NCI-H1930 (cell line): ENCODE measurements at places on chromosomes 6 and 20.

GRCh38 chr20:10249048-10249770, 30.6 kb downstream of the SNAP25 start:
- no peak for DNase-seq

GRCh38 chr6:7144872-7145584, 37.3 kb downstream of the RREB1 start:
- no peak for DNase-seq

- no peak for DNase-seq
These were observed 36.3 kb upstream of the ID1 start for GRCh38 chr20:31568773-31569162.

- DNase-seq, result no peak
These were observed 15.6 kb upstream of the BPHL start for GRCh38 chr6:3102875-3103274.

- DNase-seq, result no peak
These were observed 61.4 kb downstream of the CARMIL1 start for GRCh38 chr6:25340431-25341202.

DNA sequence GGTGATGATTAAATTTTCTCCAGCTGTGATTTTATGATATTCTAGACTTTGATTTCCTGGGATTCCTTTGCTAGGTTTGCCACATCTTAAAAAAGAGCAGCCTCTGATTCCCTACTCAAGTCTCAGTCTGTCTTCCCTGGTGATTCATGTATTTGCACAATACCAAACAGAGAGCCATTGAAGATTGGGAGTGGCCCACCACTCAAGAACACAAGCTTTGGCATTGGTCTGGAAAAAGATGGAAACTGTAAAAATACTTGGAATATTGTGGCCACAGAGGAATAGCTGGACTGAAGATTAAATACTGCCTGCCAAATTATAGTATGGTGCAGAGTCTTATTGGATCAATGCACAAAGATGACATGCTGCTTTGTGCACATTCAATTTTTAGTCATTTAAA, 32.9 kb downstream of the PTCHD4 start:
- no peak for DNase-seq

GRCh38 chr20:8128291-8129060, 3.6 kb upstream of the PLCB1 start:
- DNase-seq, result no peak

DNA sequence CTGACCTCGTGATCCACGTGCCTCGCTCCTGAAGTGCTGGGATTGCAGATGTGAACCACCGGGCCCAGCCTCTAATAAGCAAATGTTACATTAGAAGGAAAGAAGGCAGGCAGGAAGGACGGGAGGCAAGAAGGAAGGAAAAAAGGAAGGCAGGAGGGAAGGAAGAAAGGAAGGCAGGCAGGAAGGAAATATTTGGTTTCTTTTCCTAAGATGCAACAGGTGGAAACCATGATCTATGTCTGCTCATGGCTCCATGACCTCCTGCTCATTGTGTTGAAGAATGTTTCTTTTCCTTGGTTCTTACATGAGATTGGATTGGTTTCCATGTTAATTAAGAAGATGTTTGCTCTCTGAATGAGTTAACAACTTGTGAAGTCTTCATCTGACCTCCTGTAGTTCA, 91.8 kb upstream of the SNX9 start:
- DNase-seq, result no peak

- DNase-seq, result no peak
These were observed 142.0 kb upstream of the ZNF217 start for GRCh38 chr20:53735536-53736050.

GRCh38 chr6:34457382-34457741, 8.5 kb upstream of the PACSIN1 start:
- no peak for DNase-seq

DNA sequence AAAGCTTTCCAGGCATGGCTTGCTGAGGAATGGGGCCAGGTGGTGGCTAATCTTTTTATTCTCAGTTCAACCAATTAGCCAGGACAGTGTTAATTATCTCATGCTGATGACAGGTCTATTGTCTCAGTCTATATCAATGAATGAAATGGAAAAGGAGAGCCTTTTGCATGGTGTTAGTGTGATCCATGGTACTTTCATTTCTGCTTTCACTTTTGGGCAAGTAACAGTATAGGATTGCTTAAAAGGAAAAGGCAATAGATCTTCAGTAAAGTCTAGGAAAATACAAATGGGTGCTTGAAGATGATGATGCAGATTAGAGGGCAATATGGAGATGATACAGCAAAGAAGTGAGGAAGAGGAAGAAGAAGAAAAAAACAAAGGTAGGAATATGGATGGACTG, 430.3 kb downstream of the TFAP2A start:
- no peak for DNase-seq

DNA sequence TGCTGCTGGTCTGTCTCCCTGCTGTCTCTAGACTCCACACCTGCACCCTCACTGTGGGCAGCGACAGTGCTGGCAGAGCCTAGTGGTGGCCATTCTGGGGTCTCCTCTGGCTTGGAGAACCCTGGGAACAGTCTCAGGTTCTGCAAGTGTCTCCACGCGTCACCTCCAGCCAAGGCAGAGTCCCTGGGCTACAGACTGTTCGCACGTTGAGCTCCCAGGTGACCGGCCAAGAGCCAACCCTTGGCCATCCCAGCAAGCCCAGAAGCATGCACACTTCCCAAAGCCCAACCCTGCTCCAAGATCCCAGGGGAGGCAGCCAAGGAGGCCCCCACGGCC, 4.8 kb downstream of the EEF1A2 start:
- no peak for DNase-seq

- DNase-seq, result no peak
These were observed 821.9 kb downstream of the GRIK2 start for GRCh38 chr6:102215425-102215824.

GRCh38 chr6:35569011-35569461, 56.3 kb upstream of the TULP1 start:
- DNase-seq, result no peak

DNA sequence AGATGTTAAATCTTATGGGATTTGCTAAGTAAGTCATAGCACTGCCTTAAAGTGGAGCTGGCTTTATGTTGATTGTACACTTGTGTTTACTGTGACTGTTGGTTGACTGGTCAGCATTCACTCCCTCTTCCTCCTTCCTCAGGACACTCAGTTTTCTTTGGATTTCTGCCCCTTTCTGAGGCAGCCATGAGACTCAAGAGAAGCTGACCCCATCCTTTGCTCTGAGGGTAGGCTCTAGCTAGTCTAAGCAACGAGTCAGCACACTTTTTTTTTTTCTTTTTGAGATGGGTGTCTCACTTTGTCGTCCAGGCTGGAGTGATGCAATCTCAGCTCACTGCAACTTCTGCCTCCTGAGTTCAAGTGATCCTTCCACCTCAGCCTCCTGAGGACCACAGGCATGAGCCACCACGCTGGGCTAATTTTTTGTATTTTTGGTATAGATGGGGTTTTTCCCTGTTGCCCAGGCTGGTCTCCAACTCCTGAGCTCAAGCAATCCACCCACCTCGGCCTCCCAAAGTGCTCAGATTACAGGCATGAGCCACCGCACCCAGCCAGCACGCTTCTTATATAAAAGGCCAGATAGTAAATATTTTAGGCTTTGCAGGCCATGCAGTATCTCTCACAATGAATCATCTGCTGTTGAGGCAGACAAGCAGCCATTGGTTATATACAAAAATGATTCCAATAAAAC, 191.4 kb downstream of the NFATC2 start:
- DNase-seq, result no peak

GRCh38 chr6:37618916-37619590, 78.6 kb downstream of the MDGA1 start:
- no peak for DNase-seq

DNA sequence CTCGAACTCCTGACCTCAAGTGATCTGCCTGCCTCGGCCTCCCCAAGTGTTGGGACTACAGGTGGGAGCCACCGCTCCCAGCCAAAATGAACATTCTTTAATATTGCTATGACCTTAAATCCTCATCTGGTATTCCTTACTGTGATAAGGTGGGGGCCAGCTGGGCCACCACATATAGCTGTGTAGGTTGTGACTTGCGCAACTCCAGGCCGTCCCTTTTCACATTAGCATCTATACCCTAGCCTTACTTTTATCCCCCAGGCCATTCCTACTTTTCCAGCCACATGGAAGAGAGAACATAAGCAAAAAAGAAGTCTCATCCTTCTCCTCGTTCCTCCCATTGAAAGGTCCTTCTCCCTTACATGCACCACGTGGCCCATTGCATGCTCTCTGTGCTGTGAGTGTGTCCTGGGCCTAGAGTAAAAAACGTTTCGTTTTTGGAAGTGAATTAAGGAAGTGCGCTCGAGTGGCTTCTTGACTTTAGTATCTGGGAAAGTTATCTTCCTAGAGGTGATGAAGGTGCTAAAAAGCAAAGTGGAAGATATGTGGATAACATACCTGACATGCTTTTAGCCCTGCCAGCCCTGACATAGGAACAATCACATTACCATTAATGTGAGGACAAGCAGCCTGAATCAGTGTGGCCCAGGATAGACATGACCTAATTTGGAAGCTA, 56.8 kb upstream of the KIF13A start:
- no peak for DNase-seq

DNA sequence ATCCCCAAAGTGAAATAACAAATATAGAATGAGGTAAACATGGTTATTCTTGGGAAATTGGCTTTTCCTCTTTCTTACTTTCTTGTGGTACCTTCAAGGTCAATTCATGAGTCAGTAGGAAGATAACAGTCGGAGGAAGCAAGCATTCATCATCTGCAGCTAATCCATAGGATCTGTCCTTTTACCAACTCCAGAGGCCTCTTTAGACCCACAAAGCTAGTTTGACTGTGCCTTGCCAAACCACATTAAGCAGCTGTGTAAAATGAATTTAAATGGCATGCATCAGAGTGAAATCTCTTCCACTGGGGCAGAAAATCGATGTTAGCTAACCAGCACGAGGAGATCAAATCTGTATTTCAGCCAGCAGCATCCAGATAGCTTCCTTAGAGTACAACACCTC, 171.3 kb downstream of the TMEM242 start:
- DNase-seq, result no peak

- no peak for DNase-seq
These were observed 113.7 kb upstream of the BCLAF1 start for GRCh38 chr6:136403110-136403980.

GRCh38 chr20:62234339-62234738, 4.0 kb upstream of the OSBPL2 start:
- no peak for DNase-seq

DNA sequence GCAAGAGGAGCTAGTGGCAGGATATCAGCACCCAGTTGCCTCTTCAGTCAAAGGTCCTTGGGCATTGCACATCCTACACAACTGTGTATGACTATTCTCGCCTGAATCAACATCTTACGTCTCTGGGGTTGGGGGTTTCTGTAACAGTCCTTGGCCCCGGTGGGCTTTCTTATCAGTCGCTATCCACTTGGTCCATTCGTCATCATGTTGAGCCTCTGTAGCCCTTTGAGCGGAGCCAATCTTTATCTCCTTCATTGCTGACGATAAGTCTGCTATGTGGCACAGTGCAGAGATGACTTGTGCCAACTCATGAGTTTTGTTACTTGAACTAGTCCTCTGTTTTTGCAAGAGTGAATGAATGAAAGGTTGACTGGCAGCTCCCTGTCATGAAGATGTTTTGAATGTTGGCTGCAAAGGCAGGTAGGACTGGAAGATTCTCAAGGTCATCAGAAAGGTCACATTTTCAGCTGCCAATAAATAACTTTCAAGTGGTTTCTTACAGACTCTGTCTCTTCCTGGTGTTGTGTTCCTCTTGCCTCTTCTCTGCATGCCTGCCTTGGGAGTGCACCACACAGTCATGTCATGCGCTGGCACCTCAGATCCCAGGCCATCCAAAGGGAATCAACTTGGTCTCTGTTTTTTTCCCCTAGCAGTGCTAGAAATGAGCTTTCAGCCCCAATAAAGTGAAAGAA, 238.9 kb downstream of the SLC24A3 start:
- DNase-seq, result no peak

- DNase-seq, result no peak
These were observed 530.3 kb downstream of the RFPL4B start for GRCh38 chr6:112877134-112878100.

GRCh38 chr6:42345696-42346416, 105.9 kb downstream of the TRERF1 start:
- no peak for DNase-seq

DNA sequence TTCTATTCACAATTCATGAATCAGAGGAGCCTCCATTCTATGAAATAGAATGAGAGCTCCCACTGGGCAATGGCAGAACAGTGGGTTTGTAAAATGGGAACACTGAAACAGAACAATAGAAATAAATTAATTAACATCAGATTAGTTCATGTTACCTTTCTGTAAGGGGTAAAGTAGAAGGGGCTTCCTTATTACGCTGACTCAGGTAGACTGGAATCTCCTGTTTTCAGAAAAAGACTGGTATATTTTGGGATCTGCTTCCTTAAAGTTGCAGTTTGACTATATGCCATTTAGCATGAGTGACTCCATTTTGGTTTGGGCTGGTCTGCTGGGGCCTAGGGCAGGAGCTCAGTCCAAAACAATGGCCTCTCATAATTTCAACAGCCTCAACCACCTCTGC, 52.8 kb upstream of the ZFAND3 start:
- DNase-seq, result no peak

DNA sequence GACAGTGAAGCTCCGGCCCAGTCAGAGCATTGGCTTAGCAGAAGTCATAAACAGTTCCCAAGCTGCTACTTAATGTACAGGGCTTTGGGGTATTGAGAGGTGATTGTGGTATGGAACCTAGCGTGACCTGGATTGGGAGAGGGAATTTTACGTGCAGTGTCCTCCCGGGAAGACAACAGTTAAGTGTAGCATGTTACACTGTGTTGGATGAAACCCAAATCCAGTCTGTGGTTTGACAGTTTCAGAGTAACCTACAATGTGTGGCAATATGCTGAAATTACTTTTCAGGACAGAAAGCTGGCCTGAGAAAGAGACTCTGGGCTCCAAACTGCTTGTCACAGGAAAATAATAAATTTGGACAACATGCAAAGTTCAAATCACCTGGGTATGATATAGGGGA, 28.1 kb upstream of the RALGAPA2 start:
- DNase-seq, result no peak

DNA sequence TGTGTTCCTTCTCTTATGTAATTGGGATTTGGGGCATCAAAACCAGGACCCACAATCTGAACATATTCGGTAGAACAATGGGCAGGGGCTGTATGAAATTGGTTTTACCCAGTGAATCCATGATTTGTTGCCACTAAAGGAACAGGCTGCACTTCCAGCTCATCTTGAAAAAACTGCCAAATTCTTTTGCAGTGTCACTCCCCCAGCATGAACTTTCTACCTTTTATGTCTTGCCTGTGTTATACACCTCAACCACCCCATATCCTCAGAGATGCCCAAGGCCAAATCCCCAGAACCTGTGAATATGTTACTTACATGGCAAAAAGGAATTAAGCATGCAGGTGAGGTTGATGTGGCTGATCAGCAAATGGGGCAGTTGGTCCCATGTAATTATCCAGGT, 280.2 kb upstream of the ECI2 start:
- DNase-seq, result no peak

- no peak for DNase-seq
These were observed 68.6 kb downstream of the JPH2 start for GRCh38 chr20:44118185-44119033.

- DNase-seq, result no peak
These were observed 564.4 kb downstream of the HAO1 start for GRCh38 chr20:7375905-7376304.
